Stimulated activated CD4-positive, alpha-beta T cell treated with anti-CD3 and anti-CD28 coated beads, Interleukin-4, amount 100 ng/mL, for 4 hours (primary cell): ENCODE measurements at places on chromosomes 5 and 9.

- DNase-seq = no peak
These were observed 204.3 kb downstream of the PIK3R1 start for GRCh38 chr5:68419637-68420452.

- peak; percentile 5 for DNase-seq
These were observed 963 bp upstream of the CAST start for GRCh38 chr5:96660971-96661854.

DNA sequence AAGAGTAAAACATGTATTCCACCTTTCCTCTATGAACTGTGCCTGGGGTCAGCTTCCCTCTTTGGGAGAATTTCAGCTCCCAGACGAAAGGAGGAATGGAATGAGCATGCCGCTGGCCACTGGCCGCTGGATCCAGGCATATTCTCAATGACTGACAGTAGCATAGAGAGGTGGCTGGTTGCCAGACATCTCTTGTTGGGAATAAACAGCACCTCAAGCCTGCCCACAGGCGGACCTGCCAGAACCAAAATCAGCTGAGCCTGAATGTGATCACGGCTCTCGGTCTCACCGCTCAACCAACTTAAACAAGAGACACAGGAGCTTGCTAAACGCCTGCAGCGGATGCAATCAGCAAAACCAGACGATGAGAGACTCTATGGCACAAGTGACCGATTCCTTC lies 20.6 kb downstream of the TBC1D9B start:
- no peak for DNase-seq

GRCh38 chr5:84228266-84228665 lies 156.4 kb downstream of the EDIL3 start:
- DNase-seq = no peak

- no peak for DNase-seq
These were observed 221.3 kb upstream of the SMC2 start for GRCh38 chr9:103872811-103873210.

DNA sequence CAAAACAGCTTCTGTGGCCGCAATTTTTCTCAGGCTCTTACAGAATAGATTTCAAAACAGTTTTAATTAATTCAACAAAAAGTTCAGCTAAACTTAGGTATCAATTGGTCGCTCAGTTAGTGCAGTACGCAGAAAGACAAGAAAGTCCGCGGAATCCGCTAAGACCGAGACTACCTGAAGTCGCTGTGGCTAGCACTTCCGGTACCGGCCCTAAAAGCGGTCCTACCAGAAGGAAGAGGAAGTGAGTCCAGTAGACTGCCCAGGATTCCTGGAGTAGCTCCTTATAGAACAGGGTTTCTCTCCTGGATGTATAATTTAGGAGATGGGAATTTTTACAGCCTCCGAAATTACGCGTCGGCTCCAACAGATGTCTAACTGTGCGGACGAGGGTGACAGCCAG lies 16.6 kb upstream of the PCDHB2 start:
- DNase-seq = no peak

- DNase-seq = no peak
These were observed 1888.2 kb downstream of the EFNA5 start for GRCh38 chr5:105782501-105782900.

DNA sequence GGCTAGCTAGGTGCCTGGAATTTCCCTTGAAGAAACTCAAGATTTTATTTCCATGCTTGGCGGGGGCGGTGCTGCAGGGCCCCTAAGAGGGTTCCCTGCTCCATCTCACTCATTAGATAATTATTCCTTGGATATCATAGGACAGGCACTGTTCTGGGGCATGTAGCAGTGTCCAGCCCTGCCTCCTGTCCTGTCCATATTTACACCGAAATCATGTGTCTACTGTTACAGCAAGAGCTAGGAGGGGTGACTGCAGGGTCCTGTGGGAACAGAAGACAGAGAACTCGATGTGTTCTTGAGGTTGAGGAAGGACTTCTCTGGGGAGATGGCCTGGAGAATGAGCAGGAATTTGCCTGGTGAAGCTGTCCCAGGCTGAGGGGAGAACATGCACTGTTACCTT lies 96.6 kb downstream of the CYFIP2 start:
- DNase-seq = no peak

GRCh38 chr9:37775216-37775919 lies 9.5 kb downstream of the EXOSC3 start:
- no peak for DNase-seq

GRCh38 chr5:96648593-96648992 lies 13.6 kb upstream of the CAST start:
- DNase-seq = no peak

- DNase-seq = no peak
These were observed 6.2 kb upstream of the SCAMP1 start for GRCh38 chr5:78354066-78354670.

DNA sequence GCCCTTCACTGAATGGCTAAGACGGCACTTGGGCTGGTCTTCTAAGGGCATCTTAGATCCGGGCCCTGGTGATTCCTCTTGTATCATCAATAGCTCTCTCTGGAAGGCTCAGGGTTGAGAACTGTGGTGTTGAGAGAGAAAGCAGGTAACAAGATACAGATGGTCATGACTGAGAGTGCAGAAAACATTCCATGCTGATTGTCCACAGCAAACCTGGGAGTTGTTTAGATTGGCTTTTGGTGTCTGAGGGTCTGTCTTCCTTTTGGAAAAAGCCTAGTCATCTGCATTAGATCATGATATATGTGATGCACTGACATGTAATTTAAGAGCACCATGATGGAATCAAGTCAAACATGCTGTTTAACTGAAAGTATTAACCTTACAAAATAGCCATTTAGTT lies 331.9 kb downstream of the ADAMTS6 start:
- DNase-seq = no peak

DNA sequence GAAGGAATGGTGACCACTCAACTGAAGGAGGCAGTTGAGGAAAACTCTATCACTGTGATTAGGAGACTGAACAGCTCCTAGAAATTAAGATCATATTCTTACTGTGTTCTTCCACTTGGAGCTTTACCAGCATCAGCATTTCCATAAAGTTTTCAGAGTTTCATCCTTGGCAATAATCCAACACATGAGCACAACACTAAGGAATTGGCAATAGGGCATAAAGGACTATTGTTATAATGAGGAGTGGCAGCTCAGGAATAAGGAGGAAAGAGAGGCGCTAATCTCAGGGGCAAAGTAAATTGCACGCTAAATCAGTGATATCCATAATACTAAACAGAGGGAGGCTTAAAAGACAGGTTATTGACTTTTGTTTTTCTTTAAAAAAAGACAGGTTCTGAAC lies 338.9 kb downstream of the EFNA5 start:
- DNase-seq = no peak

- no peak for DNase-seq
These were observed 46.7 kb downstream of the SAR1B start for GRCh38 chr5:134585966-134586365.
